NCI-H2171 treated with DMSO at 0.1 percent for 48 hours (cell line): ENCODE measurements at places on chromosomes 5 and 9.

- DNase-seq, result no peak
These were observed 2.6 kb downstream of the EXOC3 start for GRCh38 chr5:445591-445990.

DNA sequence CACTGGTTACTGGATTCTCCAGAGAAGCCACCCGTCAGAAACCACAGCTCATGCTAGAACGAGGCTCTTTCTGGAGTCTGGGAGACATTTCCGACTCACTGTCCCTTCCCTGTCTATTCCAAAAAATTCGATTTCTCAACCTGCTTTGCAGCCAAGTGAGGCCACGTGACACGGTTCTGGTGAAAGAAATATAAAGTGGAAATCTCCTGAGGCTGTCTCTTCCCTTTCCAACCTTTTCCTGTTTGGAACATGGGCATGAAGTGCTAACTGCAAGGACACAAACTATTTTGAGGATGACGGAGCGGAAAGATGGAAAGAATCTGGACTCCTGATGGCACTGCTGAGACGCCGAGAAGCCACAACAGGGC is 6.1 kb upstream of the PTGS1 start:
- no peak for DNase-seq

- DNase-seq, result no peak
These were observed 41.3 kb downstream of the NTRK2 start for GRCh38 chr9:84710701-84711397.

- DNase-seq, result no peak
These were observed 154.3 kb downstream of the C5orf15 start for GRCh38 chr5:133814152-133814551.

- DNase-seq, result no peak
These were observed 211.3 kb upstream of the KLF4 start for GRCh38 chr9:107700847-107701246.

GRCh38 chr9:12972608-12973589 is 198.1 kb downstream of the LURAP1L start:
- DNase-seq, result no peak

DNA sequence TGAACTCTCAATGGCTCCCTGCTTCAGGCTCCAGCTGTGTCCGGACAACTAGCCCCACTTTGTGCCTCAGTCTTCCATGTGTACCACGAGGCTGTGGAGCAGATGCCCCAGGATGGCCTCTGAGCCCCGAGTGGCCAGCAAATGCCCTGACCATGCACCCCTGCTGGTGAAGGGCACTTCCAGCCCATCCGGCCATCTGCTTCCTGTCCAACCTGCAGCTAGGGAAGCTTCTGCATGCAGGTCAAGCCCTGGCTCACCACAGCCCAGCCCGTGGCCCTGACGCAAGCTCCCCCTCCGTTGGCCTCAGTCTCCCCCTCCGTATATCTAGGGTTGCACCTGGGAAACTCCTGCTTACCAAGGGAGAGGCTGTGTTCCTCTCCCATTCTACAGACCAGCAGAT is 4.8 kb downstream of the NINJ1 start:
- no peak for DNase-seq

- DNase-seq, result no peak
These were observed 628.3 kb downstream of the DNAH5 start for GRCh38 chr5:13316176-13316575.

DNA sequence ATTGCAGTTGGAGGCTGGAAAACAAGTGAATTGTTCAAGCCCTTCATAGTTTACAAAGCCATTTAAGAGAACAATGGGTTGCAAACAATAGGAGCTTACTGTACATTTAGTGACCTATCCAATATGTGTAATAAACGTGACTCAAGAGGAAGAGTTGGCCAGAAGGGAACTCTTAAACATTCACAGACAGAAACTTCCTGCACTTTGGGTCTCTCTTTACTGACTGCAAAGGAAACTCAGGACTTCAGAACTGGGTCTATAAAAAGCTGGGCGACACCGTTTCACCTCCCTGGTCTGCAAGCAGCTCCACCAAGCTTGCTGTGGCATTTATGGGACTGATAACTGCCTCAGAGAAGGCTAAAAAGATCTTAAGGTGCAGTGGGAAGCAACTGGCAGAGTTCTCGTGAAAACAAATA is 48.7 kb upstream of the SPATA31D4 start:
- DNase-seq, result no peak

DNA sequence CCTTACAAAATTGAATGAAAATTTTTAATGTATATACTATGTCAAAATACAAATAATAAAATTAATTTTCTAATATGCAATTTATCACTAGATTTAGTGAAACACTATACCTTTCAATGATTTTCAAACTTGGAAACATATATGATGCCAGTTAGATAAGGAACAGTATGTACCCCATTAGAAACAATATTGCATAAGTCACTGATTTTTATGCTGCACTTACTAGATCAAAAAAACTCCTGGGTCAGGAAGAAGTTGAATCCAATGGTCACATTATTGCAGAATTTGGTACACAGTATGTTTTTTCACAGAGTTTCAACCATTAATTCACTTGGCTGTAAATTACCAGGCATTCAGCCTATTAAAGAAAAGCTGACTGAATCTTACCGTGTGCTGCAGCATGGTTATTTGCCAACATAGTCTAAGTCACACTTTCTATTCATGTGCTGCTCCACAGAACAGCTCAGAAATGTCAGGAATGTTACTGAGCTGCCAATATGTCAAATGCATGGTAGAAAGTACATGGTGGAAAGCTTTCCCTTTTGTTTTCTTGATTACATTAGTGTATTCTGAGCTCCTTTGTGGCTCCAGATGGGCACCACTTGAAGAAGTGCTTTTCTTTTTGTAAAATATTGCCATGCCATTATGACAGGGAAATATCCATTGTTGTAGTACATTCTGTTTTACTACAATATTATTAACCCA is 9.9 kb upstream of the PRR16 start:
- no peak for DNase-seq

DNA sequence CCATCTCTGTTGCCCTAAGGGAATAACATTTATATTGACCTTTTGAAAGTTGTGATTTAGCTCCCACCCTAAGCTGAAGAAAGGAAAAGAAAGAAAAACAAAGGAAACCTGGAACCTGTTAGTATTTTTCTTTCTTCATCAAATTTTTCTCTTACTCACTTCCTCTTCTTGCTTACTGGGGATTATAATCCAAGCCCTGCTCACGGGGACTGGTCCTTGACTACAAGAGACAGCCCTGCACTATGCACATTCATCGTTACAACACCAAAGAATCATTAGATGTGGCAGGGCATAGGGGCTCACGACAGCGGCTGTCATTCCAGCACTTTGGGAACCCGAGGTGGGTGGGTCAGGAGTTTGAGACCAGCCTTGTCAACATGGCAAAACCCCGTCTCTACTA is 37.8 kb upstream of the LPAR1 start:
- DNase-seq, result no peak

DNA sequence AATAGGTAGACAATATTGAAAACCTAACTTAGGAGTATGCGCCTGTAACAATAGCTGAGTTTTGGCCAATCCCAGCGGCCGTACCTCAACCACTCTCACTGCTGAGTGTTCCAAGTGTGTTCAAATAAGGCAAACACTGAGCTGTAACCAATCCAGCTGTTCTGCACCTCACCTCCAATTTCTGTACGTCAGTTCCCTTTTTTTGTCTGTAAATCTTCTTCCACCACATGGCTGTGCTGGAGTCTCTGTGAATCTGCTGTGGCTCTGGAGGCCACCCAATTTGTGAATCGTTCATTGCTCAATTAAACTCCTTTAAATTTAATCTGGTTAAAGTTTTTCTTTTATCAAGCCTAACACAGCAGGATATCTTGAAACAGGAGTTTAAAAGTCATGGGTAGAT is 116.3 kb downstream of the SLC28A3 start:
- DNase-seq, result no peak

- no peak for DNase-seq
These were observed 414.1 kb upstream of the CLINT1 start for GRCh38 chr5:158273035-158273434.

DNA sequence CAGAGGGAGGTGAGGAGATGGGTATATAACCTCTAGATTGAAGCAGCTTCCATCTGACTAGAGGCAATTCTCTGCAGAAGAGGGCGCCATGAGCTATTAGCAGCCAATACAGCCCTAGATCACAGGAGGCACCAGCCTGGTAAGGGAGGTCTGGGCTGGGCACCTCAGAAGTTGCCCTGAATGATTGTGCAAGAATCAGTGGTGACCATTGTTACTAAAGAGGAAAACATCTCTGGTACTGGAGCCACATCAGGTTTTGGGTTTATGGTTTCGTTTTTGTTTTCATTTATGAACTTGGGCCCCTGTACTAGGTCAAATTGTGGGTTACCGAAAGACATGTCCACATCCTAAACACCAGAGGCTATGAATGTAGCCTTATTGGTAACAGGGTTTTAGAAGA is 342.0 kb downstream of the MLLT3 start:
- no peak for DNase-seq

GRCh38 chr9:20552874-20553557 is 69.3 kb downstream of the MLLT3 start:
- no peak for DNase-seq

GRCh38 chr9:126773004-126773607 is 31.7 kb upstream of the ZBTB43 start:
- DNase-seq, result peak; percentile 3

DNA sequence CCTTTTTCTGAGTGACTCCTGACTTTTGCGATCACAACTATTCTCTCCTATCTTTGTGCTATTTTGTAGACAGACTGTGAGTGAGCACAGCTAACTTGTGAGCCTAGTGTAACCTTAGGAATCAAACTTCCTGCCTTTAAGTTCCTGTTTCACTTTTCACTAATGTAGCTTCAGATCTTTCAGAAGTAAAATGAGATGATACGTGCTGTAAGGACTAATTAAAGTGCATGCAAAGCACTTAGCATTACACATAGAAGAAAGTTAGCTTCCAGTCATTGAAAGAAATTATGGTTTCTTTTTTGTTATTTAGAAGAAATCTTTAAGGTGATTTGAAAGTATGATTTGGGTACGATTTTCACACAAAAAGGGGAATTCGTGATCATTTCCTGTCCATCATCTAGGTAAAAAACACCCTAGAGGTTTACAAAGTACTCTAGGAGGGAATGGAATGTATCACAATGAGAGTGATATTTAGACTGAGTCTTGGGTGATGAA is 122.7 kb downstream of the ST8SIA4 start:
- DNase-seq, result no peak

GRCh38 chr5:1526190-1526631 is 2.5 kb upstream of the LPCAT1 start:
- no peak for DNase-seq

DNA sequence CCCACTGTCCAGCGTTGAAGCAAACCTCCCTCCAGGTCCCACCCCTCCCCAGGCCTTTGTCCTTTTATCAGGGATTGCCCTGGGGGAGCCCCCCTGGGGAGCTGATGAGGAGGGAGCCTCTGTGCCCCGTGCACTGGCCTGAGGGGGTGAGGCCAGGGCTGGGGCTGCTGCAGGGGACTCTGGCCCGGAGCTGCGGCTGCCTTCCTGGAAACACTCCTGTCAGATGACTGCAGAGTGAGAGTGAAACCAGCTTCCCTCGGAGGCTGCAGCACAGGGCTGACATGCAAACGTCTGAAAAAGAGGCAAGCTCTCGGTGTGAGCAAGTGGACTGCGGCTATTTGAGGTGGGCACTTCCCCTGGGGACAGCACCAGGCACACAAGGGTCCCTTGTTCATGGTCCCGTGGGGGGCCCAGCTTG is 4.6 kb upstream of the TRAF2 start:
- DNase-seq, result no peak

DNA sequence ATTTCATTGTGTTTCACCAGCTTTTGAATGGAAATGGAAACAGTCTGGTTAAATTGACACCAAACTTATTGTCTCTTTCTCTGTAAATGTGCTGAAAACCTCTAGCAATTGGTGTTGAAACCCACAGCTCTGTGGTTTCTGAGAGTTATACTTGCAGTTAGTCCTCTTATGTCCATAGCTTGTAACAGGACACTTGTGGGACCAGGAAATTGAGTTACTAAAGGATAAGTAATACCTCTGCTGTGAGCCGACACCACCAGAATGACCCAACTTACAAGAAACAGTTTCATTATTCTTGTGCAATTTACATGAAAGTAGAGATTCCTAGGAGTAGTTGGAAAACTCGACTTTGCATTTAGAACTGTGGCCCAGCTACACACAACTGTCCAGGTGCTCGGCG is 191.5 kb downstream of the CFAP90 start:
- DNase-seq, result no peak

- DNase-seq, result no peak
These were observed at the start of gene CSF1R for GRCh38 chr5:150085950-150086715. Gene CSF1R, minus strand, starts transcription at chr5:150086554. Its CDS starts 127 bp downstream, at chr5:150086427.

DNA sequence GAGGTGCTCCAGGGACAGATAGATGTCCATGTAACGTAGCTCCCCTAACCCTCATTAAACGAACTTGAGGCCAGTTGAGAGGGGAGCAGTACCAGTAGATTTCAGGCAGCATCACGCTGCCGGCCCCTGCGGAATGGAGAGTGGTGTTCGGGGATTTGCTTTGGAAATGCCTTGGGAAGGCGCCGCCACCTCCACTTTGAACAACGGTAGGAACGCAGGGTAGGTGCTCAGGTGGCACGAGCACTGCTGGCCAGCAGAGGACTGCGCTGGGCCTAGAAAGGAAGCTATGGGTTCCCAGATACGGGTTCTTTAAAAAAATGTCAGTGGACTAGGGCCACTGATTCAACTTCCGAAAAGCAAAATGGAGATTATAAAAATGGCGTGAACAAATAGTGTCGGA is 271.8 kb downstream of the FANCC start:
- DNase-seq, result no peak

- no peak for DNase-seq
These were observed 71.6 kb upstream of the FSTL4 start for GRCh38 chr5:133683646-133684596.

- no peak for DNase-seq
These were observed 2.7 kb upstream of the MYMK start for GRCh38 chr9:133527444-133527920.

DNA sequence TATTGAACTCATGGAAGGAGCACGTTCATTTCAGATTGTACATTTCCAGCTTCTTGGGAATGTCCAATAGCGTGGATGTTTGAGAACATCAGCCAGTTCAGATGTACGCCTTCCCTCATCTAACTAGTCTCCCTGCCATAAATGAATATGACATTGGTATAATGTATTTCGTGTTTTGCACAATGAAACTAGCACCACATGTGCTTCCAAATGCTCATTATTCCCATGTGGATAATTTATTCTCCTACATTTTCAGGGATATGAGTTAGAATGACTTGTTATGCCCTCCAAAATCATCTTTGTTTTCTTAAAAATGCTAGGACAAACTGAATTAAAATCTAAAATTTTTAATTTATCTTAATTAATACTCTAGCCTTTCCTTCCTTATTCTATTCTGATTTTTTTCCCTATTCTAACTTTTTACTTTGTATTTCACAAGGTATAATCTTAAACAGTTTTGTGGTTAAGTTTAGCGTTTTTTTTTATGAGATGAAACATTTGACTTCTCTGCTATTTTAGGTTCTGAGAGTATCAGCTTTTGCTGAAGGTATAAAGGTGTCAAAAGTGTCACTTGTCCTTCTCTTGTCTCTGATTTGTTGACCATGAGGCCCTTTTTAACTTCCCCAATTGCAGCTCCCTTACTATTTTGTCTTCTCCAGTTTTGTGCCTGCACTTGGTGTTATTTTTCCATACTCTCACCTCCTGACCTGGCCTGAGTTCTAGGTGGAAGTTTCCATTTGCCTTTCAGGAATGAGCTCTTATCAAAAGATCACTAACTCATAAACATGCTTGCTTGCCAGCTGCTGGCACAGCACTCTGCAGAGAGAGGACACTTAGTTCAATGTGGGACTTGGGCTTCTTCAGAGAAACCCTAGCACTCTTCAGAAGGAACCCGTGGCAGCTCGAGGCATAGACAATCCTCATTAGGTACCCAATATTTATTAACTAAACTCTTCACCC is 106.8 kb downstream of the FRMD3 start:
- no peak for DNase-seq
